ENCODE measurements at places on chromosomes 4 and X. TPM values are rescaled to one million over a fixed set of nuclear protein-coding genes. Genes with fewer than 3 reads are reported as not detected.

The OTUD6A gene
- total RNA-seq = not detected

The PRSS12 gene
- 22.8 TPM for total RNA-seq

The SPATA18 gene
- 6.8 TPM for total RNA-seq

The TXK gene
- not detected for total RNA-seq

The CD38 gene
- not detected for total RNA-seq

The ERCC6L gene
- 15.1 TPM for total RNA-seq

The XPNPEP2 gene
- total RNA-seq = not detected

The CENPVL2 gene
- total RNA-seq = not detected

The HHIP gene
- total RNA-seq = 0.53 TPM

The SAGE1 gene
- not detected for total RNA-seq

The ARHGAP10 gene
- 25.9 TPM for total RNA-seq

The GLUD2 gene
- total RNA-seq = 0.25 TPM

The OPHN1 gene
- total RNA-seq = 6.4 TPM

The USP17L12 gene
- not detected for total RNA-seq

The ARR3 gene
- total RNA-seq = not detected

The TCEAL1 gene
- total RNA-seq = 12.6 TPM

The CRMP1 gene
- total RNA-seq = not detected

The TSPAN6 gene
- total RNA-seq = 18.3 TPM

The SMIM20 gene
- total RNA-seq = 21.2 TPM

The CT45A2 gene
- not detected for total RNA-seq

The SPANXB1 gene
- total RNA-seq = not detected

The GYPA gene
- not detected for total RNA-seq

The GPC4 gene
- 2.1 TPM for total RNA-seq

The SMIM10 gene
- total RNA-seq = 0.17 TPM

The DACH2 gene
- not detected for total RNA-seq

The NAA11 gene
- total RNA-seq = not detected

The SPANXA2 gene
- not detected for total RNA-seq

The CD40LG gene
- not detected for total RNA-seq

The VCX3A gene
- total RNA-seq = not detected

The PSAPL1 gene
- not detected for total RNA-seq

The NKRF gene
- total RNA-seq = 13.8 TPM

The RAB33A gene
- not detected for total RNA-seq

The ZNF275 gene
- total RNA-seq = 6.7 TPM

The ZNF595 gene
- 8.1 TPM for total RNA-seq

The PABPC5 gene
- not detected for total RNA-seq

The CLGN gene
- total RNA-seq = not detected

The RIPPLY1 gene
- not detected for total RNA-seq

The SERPINA7 gene
- not detected for total RNA-seq

The GAGE10 gene
- not detected for total RNA-seq

The COL25A1 gene
- 0.03 TPM for total RNA-seq

The FMR1 gene
- total RNA-seq = 26.4 TPM
